ENCODE measurements at places on chromosomes 7 and 10. TPM values are rescaled to one million over a fixed set of nuclear protein-coding genes. Genes with fewer than 3 reads are reported as not detected.

TET1 gene
- 1.4 TPM for total RNA-seq

ADAM12 gene
- 0.28 TPM for total RNA-seq

FASTK gene
- 58.6 TPM for total RNA-seq

SP4 gene
- 14.4 TPM for total RNA-seq

AQP1 gene
- 0.14 TPM for total RNA-seq

Measured in nasal cavity respiratory epithelium epithelial cell of viscerocranial mucosa (primary cell).